ENCODE measurements at places on chromosomes 3 and 15.

GRCh38 chr3:59189526-59189925, 139.7 kb upstream of the CFAP20DC start:
- DNase-seq = no peak

DNA sequence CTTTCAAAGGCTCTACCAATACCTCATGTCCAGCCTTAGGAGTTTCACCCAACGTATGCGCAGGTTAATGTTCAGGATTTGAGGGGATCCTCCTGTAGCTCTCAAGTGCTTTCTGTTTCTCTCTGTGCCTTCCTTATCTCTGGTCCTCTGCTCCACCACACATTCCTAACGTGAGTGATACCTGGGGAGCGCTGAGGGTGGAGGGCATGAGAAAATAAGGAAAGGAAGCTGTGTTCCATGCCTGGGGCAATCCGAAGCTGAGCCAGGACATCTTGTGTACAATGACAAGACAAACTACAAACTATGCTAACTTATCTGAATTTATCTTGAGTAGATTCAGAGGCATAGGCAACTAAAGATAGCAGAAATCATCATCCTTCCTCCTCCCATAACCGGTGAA, 136.4 kb downstream of the SST start:
- DNase-seq = no peak

GRCh38 chr3:116198087-116198486, 247.2 kb downstream of the LSAMP start:
- DNase-seq = no peak

- DNase-seq = no peak
Observed at GRCh38 chr3:125334675-125335560, 40.2 kb downstream of the ZNF148 start.

DNA sequence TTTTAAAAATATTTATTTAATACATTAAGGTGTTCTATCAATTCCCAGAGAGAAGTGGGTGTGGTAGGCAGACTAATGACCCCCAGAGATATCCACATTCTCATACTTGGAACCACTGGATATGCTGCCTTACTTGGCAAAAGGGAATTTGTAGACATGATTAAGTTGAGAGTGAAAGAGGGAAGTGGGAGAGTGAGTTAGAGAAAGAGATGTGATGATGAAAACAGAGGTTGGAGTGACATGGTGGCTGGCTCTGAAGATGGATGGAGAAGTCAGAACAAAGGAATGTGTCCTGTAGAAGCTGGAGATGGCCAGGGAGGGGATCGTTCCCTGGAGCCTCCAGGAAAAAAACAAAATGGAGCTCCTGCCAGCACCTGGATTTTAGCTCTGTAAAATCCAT, 32.0 kb downstream of the TNFAIP8L3 start:
- DNase-seq = no peak

DNA sequence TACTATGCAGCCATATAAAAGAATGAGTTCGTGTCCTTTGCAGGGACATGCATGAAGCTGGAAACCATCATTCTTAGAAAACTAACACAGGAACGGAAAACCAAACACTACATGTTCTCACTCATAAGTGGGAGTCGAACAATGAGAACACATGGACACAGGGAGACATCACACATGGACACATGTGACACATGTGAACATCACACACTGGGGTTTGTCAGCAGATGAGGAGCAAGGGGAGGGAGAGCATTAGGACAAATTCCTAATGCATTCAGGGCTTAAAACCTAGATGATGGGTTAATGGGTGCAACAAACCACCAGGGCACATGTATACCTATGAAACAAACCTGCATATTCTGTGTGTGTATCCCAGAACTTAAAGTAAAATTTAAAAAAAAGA, 408.0 kb downstream of the EPHB1 start:
- no peak for DNase-seq
